NCI-H524 treated with DMSO at 0.1 percent for 48 hours (cell line): ENCODE measurements at places on chromosomes 12 and 14.

GRCh38 chr12:10140001-10140400, 10.0 kb upstream of the CLEC7A start:
- DNase-seq: no peak

GRCh38 chr14:53953828-53954550, 2.6 kb downstream of the BMP4 start:
- DNase-seq: no peak

GRCh38 chr12:50017641-50018040, 7.7 kb downstream of the RACGAP1 start:
- no peak for DNase-seq

GRCh38 chr12:52984136-52984535, 22.1 kb upstream of the EIF4B start:
- DNase-seq: no peak

DNA sequence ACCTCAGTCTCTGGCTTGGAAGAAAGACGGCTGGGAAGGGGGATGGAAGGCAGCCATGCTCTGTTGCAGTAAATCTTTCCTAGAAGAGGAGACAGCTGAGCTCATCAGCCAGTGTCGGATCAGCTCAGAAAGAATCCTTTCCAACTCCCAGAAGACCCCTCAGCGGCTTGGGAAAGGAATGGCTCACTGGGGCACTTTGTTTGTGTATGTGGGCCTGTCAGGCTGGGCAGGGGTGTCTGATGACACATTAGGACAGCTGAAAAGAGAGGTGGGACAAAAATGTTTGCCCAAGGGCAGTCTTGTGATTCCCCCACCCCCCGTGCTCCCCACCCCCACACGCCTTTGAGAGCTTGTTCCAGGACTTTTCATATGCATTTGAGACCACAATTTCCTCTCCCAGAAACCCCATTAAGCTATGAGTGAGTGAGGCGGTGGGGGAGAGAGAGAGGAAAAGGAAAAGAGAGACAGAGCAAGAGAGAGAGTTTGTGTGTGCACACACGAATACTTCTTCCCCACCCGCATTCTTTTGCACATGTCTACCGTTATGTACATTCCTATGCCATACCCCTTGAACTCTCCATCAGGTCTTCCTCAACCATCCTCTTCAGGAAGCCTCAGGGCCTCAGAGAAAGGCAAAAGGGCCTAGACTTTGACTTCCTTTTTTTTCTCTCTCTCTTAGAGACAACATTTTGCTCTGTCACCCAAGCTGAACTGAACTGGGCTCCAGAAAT, 198.9 kb downstream of the ZFP36L1 start:
- DNase-seq: no peak

DNA sequence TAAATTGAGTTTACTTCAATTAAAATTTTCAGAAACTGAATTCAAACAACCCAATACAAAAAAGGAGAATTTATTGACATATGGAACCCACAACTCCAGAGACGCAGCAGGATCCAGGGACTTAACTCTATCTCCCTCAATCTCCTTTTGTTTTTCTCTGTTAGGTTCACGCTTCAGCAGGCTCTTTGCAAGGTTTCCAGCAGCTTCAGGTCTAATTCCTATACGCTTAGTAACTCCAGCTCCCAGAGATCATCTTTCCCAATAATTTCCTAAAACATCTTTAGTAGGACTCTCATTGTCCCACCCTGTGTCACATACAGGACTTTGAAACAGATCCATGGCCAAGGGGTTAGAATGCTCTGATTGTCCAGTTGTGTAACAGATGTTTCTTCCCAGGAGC, 175.2 kb downstream of the RMST start:
- no peak for DNase-seq

DNA sequence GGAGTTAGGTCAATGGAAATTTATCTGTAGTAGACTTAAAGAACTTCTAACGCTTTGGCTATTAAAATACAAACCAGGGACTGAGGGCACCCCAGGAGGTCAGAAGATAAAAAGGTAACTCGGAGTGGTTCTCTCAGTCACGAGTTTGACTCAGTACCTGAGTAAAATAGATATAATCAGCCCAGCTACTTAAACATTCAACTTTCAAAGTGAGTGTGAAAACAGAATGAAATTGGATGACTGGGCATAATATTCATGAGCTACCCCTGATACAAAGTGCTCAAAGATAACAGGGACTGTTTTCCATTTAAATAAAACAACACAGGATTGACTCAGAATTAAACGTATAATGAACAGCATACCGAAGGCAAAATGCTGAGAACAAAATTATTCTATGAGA, 75.0 kb downstream of the FOXN3 start:
- no peak for DNase-seq

DNA sequence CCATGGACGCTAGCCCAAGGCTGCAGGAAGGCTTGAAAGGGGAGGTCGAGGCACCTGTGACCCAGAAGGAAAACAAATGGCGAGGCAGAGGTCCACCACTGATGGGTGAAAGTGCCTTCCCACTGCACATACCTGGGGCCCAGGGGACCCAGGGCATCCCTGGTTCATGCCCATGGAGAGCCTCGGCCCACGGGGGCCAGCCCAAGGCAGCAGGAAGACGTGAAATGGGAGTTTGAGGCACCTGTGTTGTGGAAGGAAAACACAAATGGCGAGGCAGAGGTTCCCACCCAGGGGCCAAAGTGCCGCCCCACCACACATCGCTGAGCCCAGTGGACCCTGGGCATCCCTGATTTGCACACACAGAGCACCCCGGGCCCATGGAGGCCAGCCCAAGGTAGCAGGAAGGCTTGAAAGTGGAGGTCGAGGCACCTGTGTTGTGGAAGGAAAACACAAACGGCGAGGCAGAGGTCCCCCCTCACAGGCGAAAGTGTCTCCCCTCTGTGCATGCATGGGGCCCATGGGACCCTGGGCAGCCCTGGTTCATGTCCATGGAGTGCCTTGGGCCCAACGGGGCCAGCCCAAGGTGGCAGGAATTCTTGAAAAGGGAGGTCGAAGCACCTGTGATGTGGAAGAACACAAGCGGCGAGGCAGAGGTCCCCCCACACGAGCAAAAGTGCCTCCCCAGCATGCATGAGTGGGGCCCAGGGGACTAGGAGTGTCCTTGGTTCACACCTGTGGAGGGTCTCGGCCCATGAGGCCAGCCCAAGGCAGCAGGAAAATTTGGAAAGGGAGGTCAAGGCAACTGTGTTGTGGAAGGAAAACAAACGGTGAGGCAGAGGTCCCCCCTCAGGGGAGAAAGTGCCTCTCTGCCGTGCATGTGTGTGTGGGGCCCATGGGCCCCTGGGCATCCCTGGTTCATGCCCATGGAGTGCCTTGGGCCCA, 383.3 kb downstream of the ALG10 start:
- DNase-seq: no peak

DNA sequence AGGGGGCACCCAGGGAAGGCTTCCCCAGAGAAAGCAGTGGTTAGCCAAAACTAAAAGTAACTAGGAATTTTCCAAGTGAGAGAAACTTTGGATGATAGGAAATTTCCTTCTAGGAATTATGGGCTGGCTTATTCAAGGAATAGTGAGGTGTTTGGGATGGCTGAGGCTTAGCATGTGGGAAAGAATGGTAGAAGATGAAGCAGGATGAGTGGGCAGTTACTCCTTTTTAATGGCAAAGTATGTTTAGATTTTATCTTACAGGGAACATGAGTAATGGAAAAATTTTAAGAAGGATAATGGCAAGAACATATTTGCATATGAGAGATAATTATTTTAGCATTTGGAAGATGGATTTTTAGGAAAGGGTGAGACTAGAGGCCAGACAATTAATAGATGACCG, 197.6 kb downstream of the SLC38A4 start:
- no peak for DNase-seq

- DNase-seq: no peak
Measured at GRCh38 chr12:40313928-40314327, 89.1 kb downstream of the LRRK2 start.

DNA sequence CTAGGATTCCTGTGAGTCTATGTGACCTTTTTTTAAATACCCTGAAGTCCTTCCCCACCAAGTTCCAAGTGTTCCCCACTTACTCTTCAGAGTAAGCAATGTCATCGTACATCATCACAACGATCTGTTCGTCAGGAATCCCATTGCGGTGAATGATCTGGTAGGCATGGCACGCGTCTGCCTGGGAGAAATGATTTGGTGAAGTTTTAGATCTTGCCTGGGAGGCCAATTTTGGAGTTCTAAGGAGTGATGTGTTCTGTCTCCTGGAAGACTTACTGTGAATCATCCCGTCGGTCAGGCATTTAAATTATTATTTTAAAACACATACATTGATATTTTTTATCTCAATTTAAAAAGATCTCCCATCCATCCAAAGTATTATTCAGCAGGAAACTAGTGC, 29.8 kb downstream of the LGMN start:
- no peak for DNase-seq

- DNase-seq: no peak
Measured at GRCh38 chr12:96368233-96368632, 32.0 kb downstream of the CDK17 start.

- DNase-seq: no peak
Measured at GRCh38 chr12:6758506-6759095, 5.7 kb upstream of the MLF2 start.

DNA sequence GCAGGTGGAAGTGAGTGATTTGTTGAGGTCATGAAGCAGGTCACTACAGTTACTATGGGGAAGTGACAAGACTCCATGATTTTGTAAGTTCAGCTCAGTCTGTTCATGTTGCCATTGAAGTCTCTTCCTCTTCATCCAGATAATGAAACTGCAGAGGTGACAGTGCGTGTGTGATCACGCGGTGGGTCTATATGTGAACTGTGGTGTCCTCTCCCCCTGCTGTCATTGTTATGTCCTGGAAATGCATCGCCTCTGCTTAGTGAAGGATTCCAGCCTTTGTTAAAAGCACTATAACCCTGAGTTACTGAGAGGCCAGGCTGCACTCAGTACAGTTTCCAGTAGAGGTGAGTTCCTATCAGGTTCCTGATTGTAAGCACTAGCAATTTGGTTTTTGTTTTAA, 216.2 kb upstream of the RMST start:
- DNase-seq: no peak

DNA sequence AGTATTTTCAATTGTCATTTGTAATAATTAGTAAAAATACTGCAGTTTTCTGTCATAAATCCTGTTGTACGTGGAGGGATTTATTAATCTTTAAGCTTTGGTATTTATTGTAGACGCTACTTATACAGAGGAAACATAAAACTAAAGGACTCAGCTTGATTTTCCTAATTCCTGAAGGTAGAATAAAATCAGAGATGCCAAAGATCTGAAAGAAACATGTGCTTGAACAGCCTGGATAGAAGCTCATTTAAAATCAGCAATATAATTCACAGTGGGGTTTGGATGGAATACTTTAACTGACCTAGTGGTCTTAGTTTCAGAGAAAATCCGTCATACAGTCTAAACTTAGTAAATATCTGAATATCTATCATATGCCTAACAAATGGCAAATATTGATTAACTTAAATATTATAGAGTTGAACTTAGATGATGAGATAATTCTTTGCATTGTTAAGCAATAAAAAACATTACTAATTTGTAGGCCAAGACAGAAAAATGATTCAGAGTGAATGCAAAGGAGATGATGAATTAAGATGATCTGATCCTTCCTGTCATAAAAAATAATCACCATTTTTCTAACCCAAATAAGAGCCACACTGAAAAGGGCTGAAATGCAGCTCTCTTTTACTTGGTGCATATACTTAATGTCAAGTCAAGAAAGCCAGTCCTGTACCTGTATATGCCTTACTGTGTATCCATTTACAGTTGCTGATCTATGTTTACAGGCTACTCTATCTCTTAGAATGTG, 397.1 kb upstream of the DCN start:
- DNase-seq: no peak

DNA sequence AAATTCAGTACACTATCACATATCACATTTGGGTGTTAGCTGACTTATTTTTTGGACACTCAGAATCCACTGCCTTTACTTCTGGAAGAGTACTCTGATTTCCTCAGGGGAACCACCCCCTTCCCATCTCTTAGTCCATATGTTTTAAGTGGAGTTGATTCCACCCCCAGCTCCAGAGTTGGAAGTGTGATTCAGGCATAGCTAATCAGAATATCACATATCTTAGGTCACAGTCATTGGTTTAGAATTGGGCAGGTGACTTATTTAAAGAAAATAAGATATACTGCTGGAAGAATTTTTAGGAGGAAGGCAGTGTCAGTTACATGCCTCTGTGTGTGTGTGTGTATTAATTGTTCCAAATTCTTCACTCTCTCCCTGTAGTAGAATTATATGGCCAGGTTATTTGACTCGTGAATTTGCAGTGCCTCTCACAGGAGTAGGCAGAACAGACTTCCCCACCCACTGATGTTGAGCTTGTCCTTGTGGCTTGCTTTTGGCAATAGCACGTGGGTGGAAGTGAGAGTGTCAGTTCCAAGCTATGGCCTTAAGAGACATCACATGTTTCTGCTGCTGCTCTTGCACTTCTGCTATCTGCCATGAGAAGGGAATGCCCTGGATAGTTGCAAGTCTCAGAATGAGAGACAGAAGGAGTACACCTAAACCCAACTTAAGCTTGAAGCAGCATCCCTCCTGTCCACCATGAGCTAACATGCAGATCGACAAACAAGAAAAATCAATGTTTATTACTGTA, 6.4 kb upstream of the GAS2L3 start:
- DNase-seq: no peak

GRCh38 chr14:62097072-62097471, 334.9 kb downstream of the SNAPC1 start:
- DNase-seq: no peak

DNA sequence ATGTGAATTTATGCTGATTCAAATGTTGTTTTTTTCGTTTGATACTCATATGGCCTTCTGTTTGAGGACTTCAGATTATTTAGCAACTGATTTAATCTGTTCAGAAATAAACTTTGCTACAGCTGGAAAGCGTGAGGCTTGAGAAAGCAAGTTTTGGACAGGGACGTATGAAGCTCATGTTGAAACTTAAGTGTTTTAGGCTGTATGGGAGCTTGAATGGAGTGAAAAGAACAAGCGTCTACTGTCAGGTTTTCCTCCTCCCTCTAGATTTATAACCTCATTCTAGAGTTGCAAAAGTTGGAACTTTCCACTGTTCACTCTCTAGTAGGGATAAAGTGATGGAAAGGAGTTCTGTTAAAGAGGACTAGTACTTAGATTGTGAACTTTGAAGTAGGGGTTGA, 1.0 kb downstream of the PRPF39 start:
- peak; percentile 28 for DNase-seq

GRCh38 chr14:78090864-78091263, 79.3 kb upstream of the NRXN3 start:
- no peak for DNase-seq

- DNase-seq: no peak
Measured at GRCh38 chr12:30991466-30991865, 64.9 kb downstream of the TSPAN11 start.

- no peak for DNase-seq
Measured at GRCh38 chr14:100192250-100192671, 32.8 kb upstream of the DEGS2 start.

DNA sequence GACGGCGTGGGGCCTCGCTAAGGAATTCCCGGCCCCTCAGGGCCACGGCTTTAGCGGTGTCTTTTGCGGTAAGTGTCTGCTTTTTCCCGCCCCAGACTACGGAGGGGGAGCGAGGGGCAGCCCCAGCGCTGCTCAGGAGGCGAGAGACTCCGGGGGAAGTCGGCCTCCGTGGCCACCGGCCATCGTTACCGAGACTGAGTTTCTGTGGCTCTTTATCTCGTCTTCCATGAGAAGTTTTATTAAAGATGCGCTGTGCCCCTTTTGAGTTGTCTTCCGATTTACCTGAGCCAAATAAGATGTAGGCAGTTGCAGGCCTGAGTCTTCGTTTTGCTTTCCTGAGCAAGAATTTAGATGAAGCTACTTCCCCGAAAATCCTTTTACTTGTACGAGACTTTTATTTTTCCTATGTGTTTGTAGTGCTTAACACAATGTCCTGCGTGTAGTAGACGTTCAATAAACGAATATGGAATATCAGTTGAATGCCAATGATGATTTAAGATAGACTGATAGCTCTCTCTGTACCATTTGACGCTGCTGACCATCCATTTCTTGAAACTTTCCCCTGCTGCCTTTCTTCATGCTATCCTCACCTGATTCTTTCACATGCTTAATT, 462 bp downstream of the SRP54 start:
- DNase-seq: no peak
